Natural killer cell (primary cell): ENCODE measurements at places on chromosomes 3 and 15. TPM values are rescaled to one million over a fixed set of nuclear protein-coding genes. Genes with fewer than 3 reads are reported as not detected.
A peak's percentile ranks its signal among the peaks of the same experiment; 100 is the strongest.

NR2E3 gene
- not detected for total RNA-seq

DNA sequence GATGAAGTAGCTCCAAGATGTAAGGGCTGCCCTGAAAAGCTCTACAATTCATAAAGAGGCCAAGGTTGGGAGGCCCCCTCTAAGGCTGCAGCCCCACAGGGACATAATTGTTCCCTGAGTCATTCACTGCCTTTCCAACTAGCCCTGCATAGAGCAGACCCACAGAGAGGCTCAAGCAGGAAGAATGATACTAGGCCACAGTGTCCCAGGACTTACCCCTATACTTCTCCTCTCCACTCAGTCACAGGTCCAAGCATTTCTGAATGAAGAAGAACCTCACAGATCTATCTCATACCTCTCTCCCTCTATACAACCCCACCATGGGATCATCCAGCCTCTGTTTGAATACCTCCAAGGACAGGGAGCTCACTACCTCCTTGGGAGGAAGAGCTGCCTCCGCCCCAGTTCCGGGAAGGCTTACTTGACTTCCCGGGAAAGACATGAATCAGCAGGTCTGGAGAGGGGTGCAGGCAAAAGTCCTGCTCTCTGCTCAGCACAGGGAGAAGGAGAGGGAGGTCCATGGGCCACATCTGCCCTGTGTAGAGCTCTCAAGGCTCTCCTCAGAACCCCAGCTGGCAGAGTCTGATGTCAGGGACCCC, 6.9 kb upstream of the SKIC8 start:
- no peaks in the 10 kb centered on the region for H3K36me3 ChIP-seq
- no peak overlapping the region for H3K4me3 ChIP-seq
- no peak overlapping the region for H3K27ac ChIP-seq
- H3K4me1 ChIP-seq = no peaks in the 10 kb centered on the region
- no peak for DNase-seq

CLDN1 gene
- not detected for total RNA-seq

GRCh38 chr3:189512039-189512438, 119.2 kb upstream of the TP63 start:
- H3K36me3 ChIP-seq = no peaks in the 10 kb centered on the region
- H3K4me1 ChIP-seq = no peaks in the 10 kb centered on the region
- H3K27ac ChIP-seq = no peak overlapping the region
- DNase-seq = no peak

COL6A5 gene
- not detected for total RNA-seq

- no peaks in the 10 kb centered on the region for H3K36me3 ChIP-seq
- H3K4me3 ChIP-seq = no peak overlapping the region
- no peak for DNase-seq
- no peak overlapping the region for H3K27ac ChIP-seq
- H3K4me1 ChIP-seq = no peaks in the 10 kb centered on the region
These were observed 257.9 kb downstream of the PDCD6IP start for GRCh38 chr3:34056181-34056910.

GRCh38 chr3:136042608-136043221, 77.2 kb downstream of the PPP2R3A start:
- DNase-seq = peak; percentile 36
- H3K27me3 ChIP-seq = no peaks in the 10 kb centered on the region
- H3K27ac ChIP-seq = no peak overlapping the region
- no peaks in the 10 kb centered on the region for H3K36me3 ChIP-seq
- H3K4me1 ChIP-seq = no peaks in the 10 kb centered on the region
- H3K4me3 ChIP-seq = no peak overlapping the region

PIERCE2 gene
- total RNA-seq = 0.47 TPM

DNA sequence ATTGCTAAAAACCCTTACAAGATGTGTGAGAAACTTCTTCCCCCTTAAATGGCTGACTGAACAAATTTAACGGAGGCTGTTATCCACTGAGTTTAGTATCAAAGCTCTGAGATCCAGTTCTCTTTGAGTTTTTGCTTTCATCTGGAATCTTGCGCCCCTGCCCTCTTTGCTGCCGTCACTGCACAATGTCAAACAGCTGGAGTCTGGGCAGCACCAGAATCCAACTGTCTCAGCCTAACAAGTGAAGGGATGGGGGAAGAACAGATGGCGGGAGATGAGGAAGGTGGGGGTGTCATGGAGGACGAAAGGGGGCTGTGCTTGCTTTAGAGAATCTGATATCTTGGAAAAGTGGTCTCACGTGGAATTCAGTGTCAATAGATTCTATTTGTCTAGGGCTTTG, 7.0 kb upstream of the BOC start:
- no peak overlapping the region for H3K27ac ChIP-seq
- DNase-seq = no peak
- H3K27me3 ChIP-seq = no peaks in the 10 kb centered on the region
- no peaks in the 10 kb centered on the region for H3K4me1 ChIP-seq
